D721Med (cell line): ENCODE measurements at places on chromosomes 16 and 17.
A peak's percentile ranks its signal among the peaks of the same experiment; 100 is the strongest.

- no peak for DNase-seq
Measured at GRCh38 chr17:43655693-43656255, 5.9 kb downstream of the MEOX1 start.

DNA sequence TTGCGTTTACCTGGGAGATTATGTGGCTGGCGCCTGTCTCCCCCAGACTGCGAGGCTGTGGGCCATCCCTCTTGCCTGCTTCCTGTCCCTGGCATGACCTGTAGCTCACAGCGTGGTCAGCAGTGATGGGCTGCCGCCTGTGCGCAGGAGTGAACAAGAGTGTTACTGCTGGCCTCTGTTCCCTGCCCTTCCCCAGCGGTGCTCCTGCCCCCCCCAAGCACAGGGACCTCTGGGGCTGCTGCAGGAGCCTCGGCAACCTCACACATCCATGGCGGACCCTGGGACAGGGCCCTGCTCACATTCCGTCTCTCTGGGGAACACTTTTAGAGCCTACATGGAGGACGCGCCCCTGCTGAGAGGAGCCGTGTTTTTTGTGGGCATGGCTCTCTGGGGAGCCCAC lies 10.6 kb downstream of the TSC2 start:
- no peak for DNase-seq

DNA sequence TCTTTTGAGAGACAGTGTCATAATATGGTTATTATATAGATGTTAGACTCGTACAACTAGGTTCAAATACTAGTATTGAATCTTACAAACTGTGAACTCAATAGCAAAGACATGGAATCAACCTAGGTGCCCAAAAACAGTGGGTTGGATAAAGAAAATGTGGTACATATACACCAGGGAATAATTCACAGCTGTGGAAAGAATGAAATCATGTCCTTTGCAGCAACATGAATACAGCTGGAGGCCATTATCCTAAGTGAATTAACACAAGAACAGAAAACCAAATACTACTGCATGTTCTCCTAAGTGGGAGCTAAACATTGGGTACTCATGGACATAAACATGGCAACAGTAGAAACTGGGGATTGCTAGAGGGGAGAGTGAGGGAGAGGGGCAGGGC lies 8.1 kb downstream of the PHKB start:
- no peak for DNase-seq

DNA sequence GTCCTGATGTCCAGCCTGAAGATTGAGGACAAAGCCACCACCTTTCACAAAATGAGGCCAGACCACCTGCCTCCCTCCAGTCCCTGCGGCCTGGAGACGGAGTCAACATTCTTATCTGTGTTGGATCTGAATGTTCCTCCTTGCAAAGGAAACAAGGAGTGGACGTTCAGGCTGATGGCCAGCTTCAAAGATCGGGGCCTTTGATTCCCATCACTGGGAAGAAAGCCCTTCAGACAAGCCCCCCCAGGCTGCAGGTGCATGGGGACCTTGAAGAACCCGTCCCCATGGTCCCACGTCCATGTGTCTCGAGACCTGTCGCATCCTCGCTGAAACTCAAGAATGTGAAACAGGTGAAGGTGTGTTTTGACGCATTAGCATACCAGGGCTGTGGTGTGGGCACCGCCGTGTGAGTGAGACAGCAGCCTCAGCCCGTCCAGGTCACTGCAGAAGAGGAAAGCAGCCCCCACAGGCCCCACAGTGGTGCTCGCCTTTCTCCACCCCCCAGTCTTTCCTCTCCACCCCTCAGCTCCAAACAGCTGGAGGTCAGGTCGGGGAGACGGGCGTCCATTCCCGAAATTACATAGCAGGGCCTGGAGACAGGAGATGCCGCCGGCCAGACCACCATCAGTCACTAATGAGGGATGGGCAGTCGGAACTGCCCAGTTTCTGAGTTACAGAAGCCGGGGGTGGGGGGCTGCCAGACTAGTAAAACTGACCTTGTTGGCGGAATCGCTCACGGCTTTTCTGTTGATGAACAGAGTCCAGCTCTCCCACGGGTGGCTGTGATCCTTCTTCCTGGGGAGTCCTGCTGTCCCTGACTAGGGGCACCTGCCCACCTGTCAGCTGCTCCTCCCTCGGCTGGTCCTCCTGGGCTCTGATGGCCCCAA lies 877 bp upstream of the CSNK1D start:
- no peak for DNase-seq

DNA sequence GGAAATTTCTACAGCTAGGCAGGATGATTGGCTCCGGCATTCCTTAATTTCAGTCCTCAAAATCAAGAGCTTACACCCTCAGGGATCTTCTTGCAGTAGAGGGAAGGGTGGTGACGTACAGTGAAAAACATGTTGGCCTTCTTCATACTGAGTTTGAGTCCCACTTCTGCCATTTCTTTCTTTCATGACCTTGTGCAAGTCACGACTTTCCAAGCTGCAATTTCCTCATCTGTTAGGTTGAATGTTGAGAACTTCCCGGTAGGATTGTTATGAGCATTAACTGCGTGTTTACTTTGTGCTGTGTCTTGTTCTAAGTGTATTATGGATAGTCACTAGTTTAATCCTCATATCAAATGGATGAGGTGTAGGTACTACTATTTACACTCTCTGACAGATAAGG lies 7.9 kb downstream of the SENP3 start:
- DNase-seq, result no peak

GRCh38 chr17:55437159-55437605 lies 15.5 kb upstream of the MMD start:
- no peak for DNase-seq

DNA sequence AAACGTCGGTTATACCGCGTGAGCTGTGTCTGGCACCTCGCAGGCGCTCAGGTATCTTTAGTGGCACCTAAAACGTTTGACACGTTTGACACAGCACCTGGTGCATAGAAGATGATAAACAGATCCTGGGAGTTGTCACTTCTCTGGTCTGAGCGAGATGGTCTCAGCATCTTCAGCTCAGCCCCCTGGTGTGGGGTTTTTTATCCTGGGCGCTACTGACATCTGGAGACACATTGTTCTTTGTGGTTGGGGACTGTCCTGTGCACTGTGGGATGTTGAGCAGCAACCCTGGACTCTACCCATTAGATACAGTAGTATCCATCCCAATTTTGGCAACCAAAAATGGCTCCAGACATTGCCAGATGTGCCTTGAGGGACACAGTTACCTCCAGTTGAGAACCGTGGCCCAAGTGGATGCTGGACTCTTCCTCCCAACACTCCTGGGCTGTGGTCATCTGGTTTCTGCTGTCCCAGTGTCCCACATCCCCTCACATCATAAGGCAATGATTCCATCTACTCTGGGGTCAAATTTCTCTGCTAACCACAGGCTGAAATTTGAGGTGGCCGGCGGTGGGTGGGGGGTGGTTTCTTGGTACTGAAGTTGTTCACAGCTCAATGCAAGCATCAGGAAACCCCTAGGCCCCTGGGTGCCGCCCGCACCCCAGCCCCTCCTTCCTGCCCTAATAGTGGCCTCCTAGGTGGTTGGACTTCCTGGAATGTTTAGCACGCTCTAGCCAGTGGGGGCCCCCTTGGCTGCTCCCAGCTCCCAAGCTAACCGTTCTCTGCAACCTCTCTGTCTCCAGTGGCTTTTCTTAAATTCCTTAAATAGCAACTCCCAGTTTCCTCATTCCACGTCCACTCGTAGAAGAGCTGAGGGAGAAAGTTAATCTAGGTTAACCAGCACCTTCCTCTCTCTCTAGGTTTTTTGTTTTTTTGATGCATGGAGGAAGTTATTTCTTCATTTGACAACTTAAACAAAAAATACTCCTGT lies 124.8 kb downstream of the ABCC1 start:
- no peak for DNase-seq

DNA sequence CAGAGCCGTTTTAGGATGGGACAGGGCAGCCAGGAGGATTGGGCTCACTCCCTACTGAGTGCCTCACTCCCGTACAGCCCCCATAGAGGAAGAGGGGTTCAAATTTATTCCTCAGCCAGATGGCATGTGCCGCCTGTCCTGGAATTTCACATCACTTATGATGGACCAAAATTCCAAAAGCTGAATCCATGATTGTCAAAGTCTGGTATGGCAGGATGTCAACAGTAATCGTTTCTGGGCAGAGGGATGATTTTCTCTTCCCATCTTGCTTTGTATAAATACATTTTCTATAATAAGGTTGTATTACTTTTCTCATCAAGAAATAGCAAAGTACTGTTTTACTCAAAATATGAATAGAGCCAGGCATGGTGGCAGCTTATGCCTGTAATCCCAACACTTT lies 38.7 kb upstream of the STH start:
- no peak for DNase-seq

GRCh38 chr17:8310601-8311123 lies 621 bp downstream of the ARHGEF15 start:
- no peak for DNase-seq

- DNase-seq, result peak; percentile 29
Measured at GRCh38 chr16:74309789-74310781, 13.5 kb downstream of the PSMD7 start.

DNA sequence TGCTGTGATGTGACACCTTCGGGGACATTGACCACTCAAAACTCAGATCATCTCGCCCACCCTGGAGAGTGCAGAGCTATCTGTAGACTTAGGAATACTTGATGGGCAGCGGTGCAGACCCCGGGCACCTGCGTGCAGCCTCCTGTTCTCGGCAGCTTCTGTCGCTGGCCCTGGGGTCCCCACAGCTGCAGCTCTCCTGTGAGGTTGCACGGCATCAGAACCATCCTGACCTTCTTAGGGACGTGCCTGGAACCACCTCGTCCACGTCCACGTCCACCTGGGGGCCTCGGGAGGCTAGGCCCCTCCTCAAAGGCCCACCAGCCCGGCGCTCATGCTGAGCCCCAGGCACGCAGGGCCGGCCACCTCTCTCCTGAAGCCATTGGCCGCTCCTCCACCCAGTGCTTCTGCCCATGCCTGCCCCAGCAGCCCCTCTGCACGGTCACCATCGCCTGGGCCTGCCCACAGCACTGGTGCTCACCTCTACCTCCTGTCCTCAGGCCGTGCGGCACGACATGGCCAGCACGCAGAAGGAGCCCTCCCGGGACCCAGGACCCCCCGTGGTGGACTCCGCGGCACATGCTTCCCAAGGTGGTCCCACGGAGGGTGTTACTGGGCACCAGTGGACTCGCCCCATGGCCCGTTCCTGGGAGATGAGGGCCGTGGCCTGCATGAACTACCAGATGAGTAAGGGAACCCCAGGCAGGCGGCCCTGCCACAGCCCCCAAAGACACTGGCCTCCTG lies 2.3 kb upstream of the WFIKKN1 start:
- no peak for DNase-seq

DNA sequence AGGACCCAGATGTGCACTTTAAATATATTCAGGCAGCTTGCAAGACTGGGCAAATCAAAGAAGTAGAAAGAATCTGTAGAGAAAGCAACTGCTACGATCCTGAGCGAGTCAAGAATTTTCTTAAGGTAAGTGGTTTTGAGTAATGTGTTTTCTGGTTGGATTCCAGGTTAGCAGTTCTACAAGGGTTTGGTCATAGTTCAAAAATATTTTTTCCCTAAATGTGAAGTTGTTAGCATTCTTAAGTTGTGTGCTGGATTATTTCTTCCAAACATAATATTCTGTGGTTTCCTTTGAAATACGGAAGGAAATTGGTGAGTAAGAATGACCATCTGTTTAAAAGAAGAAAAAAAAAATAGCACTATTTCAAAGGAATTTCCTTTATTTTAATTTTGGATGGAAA lies 38.4 kb downstream of the PTRH2 start:
- DNase-seq, result no peak
